Stimulated activated CD8-positive, alpha-beta memory T cell treated with anti-CD3 and anti-CD28 coated beads, Interleukin-4, amount 100 ng/mL, for 24 hours (primary cell): ENCODE measurements at places on chromosomes 5 and 9.

DNA sequence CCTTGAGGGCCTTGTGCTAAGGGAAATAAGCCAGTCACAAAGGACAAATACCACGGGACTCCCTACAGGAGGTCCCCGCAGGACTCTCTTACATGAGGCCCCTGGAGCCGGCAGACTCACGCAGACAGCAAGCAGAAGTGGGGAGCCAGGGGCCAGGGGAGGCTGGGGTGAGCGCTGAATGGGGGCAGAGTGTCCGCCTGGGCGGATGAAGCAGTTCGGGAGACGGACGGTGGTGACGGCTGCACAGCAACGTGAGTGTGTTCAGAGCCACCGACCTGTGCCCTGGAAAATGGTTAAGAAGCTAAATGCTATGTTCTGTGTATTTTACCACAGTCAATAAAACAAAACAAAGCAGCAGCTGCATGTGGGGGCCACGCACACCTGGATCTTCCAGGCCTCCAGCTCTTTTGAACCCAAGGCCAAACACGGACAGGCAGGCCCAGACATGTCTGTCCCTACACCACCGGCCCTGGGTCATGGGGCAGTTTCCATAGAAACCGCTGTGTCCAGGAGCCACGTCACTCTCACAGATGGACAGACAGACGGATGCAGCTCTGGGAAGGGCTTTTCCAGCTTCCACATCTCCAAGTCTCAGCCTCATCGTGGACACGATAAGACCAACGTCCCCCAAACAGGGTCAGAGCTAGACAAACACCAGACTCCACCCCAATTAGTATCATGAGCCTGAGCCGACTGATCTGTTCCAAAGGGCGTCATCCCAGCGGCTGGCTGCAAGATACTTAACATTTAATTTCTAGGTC, 103.9 kb downstream of the VAV2 start:
- no peak for DNase-seq

- no peak for DNase-seq
These were observed 7.0 kb downstream of the HSPA9 start for GRCh38 chr5:138568061-138568824.

GRCh38 chr9:23117616-23118015, 671.0 kb downstream of the DMRTA1 start:
- DNase-seq, result no peak

GRCh38 chr5:177198738-177199137, 65.2 kb downstream of the NSD1 start:
- no peak for DNase-seq

DNA sequence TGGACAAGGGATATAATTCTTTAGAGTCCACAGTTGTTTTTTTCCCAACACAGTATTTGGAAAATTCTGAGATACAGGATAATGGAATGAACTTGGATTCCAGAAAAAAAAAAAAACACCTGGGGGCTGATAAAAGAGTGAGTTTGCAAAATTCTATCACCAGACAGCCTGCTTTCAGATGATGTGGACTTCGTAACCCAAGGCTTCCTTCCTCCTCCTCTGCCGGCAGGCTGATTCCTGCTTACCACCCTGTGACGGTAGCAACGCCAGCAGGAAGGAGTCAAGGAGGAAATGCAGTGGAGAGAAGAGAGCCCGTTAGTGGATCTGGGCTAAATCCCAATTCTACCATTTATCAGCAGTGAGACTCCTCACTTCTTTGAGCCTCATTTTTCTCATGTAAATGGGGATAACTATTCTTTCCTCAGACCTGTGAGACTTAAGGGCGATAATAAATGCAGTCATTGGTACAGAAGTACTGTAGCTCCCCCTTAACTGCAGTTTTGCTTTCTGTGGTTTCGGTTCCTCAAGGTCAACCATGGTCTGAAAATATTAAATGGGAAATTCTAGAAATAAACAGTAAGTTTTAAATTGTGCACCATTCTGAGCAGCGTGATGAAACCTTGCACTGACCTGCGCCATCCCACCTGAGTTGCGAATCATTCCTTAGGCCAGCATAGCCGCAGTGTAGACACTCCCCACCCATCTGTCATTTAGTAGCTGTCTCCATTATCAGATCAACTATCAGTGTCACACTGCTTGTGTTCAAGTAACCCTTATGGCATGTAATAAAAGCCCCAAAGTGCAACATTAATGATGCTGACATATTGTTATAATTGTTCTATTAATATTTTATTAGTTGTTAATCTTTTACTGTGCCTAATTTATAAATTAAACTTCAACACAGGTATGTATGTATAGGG, 71.4 kb downstream of the DCP2 start:
- no peak for DNase-seq

DNA sequence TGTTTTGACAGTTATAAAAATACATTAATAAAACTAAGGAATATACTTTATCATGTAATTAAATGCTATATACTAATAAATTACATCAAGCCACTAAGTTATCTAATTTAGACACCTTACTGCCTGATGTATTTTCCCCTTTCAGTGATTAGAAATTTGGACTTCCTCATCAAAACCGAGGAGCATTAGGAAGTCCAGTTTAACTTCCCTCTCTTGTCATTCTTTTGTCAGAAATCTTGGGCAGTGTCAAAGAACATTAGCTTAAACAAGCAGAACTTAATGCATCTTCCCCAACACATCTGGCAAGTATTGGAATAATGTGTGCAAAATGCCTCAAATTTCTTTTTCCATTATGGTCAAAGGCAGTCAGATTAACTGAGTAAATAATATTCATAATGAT, 81.6 kb downstream of the PLPP1 start:
- DNase-seq, result no peak

GRCh38 chr5:78699552-78700153, 51.1 kb upstream of the LHFPL2 start:
- DNase-seq, result no peak

GRCh38 chr9:33737811-33738606, 57.4 kb upstream of the PRSS3 start:
- no peak for DNase-seq

DNA sequence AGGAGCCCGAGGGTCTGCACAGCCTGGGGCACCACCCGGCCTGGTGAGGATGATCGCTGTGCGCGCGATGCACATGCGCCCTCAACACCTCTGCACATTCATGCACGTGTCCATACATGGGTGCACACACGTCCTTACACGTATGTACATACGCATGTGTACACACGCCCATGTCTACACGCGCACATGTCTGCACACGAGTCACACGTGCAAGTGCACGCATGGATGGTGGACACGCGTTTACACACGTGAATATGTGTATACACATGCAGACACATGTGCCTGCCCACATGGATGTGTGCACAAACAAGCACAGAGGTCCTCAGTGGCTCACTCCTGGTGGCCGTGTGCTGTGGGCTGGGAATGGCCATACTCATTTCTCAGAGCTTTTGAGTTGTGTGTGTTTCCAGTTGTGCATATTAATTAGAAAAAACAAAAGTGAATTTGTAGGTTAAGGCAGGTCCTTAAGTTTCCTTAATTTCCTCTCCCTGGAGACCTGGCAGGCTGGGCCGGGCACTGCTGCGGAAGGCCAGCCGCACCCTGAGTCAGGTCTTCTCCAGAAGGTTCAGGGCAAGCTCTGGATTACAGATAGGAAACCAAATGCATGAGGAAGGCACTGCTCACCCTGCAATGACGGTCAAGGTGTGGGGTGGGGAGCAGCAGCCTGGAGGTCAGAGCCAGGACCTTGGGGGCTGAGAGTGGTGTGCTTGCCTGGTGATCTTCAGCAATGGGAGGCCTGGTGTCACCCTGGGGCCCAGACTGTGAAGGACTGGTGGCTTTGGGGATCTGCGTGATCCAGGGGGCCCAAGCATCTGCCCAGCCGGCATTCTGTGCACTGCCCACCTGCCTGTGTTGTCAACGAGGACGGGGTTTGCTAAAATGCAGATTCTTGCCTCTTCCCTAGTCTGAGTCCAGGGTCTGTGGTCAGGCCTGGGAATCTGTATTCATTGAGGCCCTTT, 1.3 kb upstream of the RNU6ATAC start:
- DNase-seq, result no peak

- DNase-seq, result no peak
These were observed 456.9 kb downstream of the TMEM232 start for GRCh38 chr5:110269478-110270142.

GRCh38 chr9:126842220-126842842, 18.1 kb upstream of the ZBTB34 start:
- no peak for DNase-seq

DNA sequence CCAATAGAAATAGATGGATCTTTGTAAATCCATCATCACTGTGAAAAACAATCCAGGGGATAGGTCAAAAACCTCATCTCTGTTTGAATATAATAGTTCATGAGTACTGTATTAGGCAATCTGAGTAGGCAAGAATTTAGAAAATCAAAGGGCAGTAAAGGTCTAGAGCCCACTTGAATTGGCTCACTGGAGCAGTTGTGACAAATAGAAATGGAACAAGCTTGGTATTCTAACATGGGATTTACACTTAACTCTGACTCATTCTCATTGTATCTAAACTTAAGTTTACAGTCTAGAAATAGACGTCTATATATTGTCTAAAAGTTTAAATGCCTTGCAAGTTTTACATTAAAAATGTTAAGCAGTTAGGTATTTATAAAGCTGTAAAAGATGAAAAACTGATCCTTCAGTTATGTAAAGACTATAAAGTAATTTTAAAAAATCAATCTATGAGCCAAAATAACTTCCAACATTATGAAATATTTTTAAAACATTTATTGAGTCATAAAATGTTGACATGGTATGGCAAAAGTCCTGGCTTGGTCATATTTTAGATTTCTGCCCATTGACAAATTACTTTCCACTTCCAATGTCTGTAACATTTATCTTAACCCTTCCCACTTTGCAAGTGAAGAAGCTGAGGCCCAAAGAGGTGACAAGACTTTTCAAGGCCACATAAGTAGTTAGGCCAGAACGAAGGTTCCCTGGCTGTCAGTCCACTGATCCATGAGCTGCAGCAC, 203.7 kb upstream of the NREP start:
- DNase-seq, result no peak

DNA sequence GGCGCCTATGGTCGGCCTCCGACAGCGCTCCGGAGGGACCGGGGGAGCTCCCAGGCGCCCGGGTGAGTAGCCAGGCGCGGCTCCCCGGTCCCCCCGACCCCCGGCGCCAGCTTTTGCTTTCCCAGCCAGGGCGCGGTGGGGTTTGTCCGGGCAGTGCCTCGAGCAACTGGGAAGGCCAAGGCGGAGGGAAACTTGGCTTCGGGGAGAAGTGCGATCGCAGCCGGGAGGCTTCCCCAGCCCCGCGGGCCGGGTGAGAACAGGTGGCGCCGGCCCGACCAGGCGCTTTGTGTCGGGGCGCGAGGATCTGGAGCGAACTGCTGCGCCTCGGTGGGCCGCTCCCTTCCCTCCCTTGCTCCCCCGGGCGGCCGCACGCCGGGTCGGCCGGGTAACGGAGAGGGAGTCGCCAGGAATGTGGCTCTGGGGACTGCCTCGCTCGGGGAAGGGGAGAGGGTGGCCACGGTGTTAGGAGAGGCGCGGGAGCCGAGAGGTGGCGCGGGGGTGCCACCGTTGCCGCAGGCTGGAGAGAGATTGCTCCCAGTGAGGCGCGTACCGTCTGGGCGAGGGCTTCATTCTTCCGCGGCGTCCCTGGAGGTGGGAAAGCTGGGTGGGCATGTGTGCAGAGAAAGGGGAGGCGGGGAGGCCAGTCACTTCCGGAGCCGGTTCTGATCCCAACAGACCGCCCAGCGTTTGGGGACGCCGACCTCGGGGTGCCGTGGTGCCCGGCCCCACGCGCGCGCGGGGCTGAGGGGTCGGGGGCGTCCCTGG, 561 bp downstream of the DAPK1 start:
- DNase-seq, result no peak

DNA sequence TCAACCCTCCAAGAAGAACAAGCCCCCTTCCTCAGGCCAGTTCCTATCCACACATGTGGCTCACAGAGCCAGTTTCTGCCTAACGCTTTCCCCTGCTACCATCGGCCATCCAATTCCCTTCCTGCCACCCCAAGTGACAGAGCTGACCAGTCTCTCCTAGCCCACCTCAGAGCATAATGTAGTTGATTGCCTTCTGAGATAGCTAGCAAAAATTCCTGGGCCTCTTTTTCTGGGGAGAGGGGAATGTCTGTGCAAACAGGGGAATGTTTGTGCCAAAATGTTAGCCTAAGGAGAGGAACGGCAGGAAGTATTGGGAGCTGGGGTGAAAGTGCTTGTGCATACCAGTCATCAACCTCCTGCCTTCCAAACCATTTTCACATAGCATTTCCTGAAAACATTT, 157.0 kb downstream of the PJA2 start:
- DNase-seq, result no peak

DNA sequence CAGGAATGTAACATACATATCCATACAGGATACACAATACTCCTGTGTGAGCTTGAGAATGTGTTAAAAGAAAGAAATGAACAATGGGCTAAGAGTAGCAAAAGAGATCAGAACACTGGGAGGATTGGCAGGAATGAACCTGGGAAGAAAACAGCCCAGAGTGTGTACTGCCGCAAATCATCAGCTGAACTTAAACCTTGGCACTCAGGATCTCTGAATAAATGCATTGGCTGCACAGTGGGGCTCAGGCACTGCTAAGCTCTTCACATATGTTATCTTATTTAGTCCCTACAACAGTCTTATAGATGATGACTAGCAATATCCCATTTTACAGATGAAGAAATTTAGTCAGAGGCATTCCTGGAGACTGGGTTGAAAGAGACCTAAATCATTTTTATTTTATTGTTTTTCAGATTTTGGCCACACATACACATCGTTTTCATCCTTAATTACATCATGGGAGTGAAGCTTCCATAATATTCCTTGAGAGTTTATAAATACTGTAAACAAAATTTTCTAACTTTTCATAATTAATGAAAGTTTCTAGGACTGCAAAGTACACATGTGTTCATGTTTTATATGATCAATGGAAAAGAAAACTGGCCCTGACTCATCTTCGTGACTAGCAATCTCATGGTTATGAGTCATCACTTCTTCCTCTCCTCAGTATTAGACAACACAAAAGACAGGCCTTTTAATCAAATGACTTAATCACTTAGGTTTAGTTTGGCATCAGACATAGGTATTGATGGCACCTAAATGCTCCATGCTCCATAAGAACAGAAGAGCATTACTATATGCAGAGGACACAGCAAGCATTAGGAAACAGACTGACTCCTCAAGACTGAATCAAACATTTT, 59.2 kb downstream of the CDH18 start:
- DNase-seq, result no peak

- no peak for DNase-seq
These were observed 22.7 kb downstream of the TEK start for GRCh38 chr9:27131731-27132130.

DNA sequence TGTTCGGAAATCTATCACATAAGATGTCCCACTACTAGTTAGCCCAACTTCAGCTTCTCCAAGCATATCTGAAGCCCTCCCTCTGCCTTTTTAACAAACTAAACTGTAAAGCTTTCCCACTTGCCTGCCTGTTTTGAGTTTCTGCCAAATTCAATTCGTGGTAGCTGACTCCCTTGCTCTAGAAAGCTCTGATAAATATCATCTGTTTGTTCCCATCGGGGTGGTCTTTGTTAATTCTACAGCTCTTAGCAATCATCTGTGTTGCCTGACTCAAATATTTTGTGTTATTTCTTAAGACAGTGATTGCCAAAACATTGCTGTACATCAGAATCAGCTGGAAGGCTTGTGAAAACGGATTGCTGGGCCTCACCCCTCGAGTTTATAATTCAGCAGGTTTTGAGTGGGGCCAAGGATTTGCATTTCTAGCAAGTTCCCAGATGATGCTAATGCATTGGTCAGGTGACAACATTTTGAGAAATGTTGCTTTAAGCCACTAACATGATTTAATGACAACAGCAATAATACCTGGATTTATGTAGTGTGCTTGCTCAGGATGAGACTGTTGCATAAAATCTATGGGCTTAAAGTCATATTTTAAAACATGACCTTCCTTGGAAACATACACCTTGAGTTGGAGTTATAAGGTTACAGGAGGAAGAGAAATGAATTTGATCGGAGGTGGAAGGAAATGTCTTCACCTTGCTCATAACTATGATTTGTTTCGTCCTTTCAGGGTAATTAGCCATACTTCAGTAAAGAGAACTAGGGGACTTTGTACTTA, 631.9 kb downstream of the PSAT1 start:
- DNase-seq, result no peak
